ENCODE measurements at places on chromosomes 6 and 20.

DNA sequence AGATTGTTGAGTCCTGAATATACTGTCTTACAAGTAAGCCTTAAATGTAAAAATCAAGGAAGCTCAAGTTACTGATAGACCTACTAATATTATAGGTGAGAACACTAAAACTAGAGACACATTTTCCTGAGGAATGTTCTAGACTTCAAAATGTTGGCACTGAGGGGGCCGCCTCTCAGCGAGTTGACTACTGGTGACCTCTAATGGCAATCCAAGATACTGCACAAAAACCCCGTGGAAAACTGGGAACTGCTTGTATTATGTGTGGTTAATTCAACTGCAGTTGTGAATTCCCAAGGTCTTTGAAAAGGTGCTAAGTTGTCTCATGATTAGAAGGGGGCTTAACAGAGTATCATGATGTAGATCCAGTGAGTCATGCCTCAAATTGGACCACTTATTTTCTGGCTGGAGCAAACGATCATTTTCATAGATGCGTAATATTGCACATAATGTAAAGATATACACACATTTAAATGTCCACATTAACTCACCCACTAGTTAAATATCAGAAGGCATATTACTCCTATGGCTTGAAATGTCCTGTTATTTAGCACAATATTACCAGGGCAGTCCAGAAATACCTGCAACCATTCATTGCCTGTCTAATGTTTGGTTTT, 336.2 kb downstream of the FOXA2 start:
- peak; percentile 2 for DNase-seq

DNA sequence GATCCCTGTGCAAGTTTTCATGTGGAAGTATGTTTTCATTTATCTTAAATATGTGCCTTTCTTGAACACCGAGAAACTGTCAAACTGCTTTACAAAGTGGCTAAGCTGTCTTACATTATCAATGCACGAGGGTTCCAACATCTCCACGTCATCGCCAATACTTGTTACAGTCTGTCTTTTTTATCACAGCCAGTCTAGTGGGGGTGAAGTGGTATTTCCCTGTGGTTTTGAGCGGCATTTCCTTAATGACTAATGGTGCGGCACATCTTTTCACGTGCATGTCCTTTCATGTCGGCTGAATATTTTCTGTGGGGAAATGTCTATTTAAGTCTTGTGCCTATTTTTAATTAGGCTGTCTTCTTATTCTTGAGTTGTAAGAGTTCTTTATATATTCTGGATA, 280.4 kb downstream of the FOXC1 start:
- DNase-seq = no peak

- DNase-seq = no peak
Observed at GRCh38 chr6:43634702-43635303, 837 bp upstream of the MAD2L1BP start.

- DNase-seq = no peak
Observed at GRCh38 chr6:87968435-87969278, 79.0 kb upstream of the SPACA1 start.

DNA sequence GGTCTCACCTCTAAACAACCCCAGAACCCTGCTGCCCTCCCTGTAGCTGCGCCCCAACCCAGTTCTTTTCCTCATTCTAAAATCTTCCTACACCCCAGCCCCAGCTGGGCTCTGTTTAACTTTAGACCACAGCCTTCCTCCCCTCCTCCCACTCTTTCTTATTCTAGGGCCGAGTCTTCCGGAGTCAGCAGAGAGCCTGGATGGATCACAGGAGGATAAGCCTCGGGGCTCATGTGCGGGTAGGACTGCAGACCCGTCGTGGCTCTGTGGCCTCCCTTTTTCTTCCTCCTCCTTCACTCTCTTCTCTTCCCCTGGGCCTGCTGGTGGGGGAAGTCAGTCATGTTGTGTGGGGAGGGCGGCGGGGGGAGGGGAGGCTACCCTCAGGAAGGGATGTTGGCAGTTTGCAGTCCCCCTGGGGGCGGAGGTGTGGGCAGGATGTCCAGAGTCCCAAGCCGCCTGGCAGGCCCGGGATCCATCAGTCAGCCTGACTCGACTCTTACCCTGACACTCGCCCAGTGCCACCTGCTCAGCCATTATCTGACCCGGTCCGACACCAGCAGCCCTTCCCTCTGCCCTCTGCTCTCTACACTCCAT, 8.1 kb downstream of the CAPN11 start:
- DNase-seq = no peak

DNA sequence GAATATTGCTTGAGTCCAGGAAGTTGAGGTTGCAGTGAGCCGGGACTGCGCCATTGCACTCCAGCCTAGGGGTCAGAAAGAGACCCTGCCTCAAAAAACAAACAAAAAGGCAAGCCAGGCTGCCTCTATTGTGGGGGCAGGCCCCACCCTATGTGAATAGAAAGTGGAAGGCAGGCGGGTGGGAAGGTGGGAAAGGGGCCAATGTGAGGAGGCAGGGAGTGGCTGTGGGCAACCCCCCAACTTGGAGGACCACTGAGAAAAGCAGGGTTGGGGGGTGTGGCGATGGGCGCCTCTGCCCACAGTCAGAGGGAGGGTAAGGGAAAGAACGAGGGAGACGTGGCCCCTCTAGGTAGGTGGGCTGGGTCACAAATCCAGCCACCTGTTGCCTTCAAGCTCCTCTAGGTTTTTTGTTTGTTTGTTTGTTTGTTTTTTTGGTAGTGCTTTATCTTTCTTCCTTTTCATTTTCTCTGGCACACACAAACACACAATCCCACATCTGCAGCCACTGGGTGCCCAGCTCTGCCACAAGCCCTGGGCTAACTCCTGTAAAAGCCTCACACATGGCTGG, 5.3 kb upstream of the AP5S1 start:
- no peak for DNase-seq

DNA sequence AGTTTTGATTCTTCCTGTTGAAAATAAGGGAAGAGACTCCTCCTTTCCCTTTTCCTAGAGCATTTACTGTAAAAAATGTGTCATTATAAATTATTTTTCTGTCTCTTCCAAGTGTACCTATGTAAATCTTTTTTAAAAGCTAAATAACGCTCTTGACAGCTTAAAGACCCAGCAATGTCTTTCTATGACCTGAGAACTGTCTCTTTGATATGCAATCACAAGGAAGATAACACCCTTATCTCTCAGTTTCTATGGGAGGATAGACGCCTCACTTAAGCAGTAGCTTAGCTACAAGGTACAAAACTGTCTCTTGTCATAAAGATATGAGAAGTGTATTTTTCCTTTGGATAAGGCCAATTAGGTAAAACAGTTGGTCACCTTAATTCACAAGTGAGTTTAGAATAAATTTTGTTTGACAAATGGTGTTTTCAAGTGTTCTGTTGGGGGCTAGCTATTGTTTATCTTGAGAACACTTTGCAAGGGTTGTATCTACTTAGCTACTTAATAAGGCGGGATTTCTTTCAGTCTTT, 980.6 kb upstream of the EYS start:
- no peak for DNase-seq

- DNase-seq = peak; percentile 17
Observed at GRCh38 chr20:35199740-35200139, 26.8 kb upstream of the MMP24 start.

GRCh38 chr6:119183457-119183856, 105.0 kb upstream of the FAM184A start:
- no peak for DNase-seq

DNA sequence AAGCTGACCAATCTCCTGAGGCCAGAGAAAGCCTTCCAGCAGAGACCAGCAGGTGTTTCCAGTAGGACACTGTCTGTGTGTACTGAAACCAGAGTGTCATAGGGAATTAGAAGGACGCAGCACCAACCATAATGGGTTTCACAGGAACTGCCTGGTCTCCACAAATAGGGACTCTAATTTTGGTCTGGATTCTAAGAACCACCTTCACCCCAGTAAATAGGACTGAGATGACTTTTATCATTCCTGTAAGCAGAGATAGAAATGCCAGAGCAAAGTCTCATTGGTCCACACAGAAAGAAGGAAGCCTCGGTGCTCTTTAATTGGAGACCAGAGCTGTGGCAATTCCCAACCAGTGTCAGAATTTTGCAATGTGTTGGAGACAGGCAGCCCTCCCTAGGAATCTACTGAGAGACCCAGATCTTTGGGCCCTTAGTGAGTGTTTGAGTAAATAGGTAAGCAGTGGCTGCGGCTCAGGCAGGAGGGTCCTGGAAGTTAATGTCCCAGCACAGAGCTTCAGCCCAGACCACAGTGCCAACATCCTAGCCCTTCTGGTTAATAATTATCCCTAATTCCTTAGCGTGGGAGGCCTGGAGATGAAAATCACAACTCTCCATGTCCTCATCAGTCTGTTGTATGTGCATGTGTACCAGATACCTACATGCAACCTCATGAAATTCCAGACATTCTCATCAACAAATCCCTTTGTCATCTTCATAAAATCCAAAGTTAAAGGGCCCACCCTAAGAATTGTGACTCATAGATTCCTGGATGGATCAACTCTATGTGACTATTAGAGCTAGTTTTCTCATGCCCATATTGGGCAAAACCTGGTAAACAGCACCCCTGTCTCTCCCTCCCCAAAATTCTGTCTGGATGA, 81.2 kb downstream of the UNC5CL start:
- no peak for DNase-seq

GRCh38 chr20:50654904-50655303, 36.4 kb downstream of the RIPOR3 start:
- DNase-seq = no peak

GRCh38 chr6:12222405-12223366, 67.5 kb upstream of the EDN1 start:
- no peak for DNase-seq

GRCh38 chr20:836190-836589, 2.7 kb downstream of the FAM110A start:
- no peak for DNase-seq

GRCh38 chr20:59403261-59403961, 103.0 kb downstream of the EDN3 start:
- peak; percentile 9 for DNase-seq

DNA sequence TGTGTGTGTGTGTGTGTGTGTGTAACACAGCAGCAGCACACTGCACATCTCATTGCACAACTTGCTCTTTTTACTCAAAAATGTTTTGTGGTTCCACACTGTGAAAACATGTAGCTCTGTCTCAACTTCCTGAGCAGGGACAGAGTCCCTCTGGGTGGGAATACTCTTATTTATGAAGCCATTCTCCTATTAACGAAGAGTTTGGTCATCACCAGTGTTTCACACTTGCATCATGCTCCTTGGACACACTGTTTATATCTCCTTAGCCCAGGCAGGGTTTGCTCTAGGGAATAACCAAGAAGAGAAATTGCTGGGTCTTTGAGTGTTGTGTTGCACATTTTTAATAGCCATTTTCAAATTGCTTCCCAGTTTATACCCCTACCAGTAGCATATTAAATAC, 53.6 kb downstream of the ZNF831 start:
- no peak for DNase-seq

DNA sequence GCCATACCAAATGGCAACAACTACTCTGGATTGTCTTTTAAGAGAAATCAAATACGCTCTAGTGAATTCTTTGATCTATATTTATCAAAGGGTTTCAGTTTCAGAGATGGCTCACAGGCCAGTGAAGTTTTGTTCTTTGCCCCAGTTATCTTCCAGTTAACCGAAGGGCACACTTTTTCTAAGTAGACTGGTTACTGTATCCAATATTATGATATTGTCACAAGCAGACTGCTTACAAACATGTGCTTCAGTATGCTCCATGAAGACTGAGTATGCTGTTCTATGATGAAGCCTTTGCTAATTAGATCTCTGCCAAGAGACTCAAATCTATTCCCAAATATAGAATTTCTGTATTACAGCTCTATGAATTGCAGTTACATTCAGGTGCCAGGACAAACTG, 181.1 kb downstream of the REV3L start:
- DNase-seq = no peak

GRCh38 chr6:105179244-105180065, at the start of gene POPDC3:
Gene POPDC3 (minus strand): TSS chr6:105180014. CDS start chr6:105161909, 18,105 bp downstream.
- no peak for DNase-seq

- DNase-seq = no peak
Observed at GRCh38 chr20:38714308-38714707, 10.0 kb upstream of the SLC32A1 start.

DNA sequence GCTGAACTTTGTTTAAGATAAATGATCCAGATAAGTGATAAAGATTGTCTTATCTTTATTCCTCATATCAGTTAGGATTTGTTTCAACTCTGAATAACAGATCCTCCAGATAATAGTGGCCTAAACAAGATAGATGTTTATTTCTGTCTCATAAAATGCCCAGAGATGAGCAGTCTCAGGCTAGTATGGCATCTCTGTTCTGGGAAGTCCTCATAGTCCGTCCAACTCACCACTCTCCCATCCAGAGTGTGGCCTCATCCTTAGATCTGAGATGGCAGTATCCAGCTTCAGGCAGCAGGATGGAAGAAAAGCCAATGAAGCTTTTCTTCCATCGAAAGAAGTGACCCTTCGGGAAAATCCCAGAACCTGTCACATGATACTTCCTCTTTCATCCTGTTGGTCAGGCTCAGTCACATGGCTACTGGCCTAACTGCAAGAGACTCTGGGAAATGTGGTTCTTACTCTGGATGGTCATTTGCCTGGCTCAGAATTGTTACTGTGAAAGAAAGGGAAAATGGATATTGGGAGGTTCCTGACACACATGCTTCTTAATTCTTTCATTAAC, 29.4 kb upstream of the TAGAP start:
- peak; percentile 12 for DNase-seq

DNA sequence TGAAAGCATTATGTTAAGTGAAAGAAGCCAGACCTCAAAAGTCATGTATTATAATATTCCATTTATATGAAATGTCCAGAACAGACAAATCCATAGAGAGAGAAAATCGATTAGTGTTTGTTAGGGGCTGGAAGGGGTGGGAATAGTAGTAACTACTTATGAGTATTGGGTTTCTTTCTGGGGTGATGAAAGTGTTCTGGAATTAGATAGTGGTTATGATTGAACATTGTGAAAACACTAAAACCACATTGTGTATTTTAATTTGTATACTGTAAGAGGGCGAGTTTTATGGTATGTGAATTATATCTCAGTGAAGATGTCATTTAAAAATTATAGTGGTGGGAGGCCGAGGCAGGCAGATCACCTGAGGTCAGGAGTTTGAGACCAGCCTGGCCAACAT, 52.0 kb upstream of the KIF13A start:
- DNase-seq = no peak

DNA sequence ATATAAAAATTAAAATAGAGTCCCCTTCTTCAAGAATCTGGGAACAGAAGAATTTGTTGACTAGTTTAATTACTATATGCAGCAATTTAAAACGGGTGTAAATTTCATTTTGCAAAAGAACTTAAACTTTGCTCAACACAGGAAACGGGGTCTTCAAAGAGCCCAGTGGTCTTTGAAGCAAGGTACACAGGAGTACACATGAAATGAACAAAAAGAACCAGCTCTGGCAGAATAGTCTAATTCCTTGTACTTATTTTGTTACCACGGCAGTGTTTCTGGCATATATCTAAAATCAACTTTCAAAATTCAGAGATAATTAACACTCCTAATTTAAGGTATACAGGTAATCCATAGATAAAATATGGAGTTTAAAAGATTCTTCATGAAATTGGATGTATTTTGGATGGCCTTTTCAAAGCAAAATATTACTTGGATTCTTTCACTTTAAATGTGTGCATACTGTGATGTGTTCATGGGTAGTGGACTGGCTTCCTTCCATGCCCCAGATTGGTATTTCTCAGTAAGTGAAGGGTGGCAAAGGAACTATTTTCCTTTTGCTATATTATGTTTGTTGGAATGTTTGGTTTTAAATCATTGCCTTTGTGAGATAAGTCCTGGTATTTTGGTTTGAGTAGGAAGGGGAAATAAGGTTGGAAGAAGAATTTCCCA, 96.8 kb upstream of the THEMIS start:
- no peak for DNase-seq

All from dermis microvascular lymphatic vessel endothelial cell (primary cell).